ENCODE measurements at places on chromosomes 4 and X.

DNA sequence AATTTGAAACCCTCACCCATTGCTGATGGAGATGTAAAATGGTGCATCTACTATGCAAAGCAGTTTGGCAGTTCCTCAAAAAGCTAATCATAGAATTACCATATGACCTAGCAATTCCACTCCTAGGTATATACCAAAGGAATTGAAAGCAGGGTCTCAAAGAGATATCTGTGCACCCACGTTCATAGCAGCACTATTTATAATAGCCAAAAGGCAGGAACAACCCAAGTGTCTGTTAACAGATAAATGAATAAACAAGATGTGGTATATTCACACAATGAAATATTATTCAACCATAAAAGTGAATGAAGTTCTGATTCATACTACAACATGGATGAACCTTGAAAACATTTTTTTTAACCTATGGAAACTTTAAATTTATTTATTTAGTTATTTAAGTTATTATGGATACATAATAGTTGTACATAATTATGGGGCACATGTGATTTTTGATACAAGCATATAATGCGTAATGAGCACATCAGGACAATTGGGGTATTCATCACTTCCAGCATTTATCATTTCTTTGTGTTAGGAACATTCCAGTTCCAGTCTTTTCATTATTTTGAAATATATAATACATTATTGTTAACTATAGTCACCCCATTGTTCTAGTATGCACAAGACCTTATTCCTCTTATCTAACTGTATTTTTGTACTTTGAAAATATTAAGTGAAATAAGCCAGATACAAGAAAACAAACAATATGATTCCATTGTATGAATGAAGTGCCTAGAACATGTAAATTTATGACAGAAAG, 205.6 kb upstream of the CNKSR2 start:
- DNase-seq = no peak

DNA sequence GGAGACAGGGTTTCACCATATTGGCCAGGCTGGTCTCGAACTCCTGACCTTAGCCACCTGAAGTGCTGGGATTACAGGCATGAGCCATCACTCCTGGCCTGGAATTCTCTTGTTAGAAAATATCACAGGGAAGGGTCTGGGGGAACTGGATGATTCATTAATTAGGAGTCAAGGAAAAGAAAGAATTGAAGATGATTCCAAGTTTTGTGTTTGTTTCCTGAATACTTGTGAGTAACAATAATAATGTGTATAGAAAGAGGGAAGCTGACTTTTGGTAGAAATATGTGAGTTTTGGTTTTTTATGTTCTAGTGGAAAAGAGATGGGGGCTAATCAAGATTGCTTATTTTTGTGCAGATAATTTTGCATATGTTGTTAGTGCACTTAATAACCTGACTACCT, 77.3 kb upstream of the CLNK start:
- no peak for DNase-seq

GRCh38 chrX:85882601-85883000, 164.8 kb downstream of the CHM start:
- peak; percentile 0 for DNase-seq

- DNase-seq = no peak
These were observed 31.8 kb downstream of the WDR1 start for GRCh38 chr4:10084651-10085358.

- DNase-seq = peak; percentile 23
These were observed 97.1 kb downstream of the NFKB1 start for GRCh38 chr4:102598086-102598761.

- no peak for DNase-seq
These were observed 10.1 kb downstream of the FGFRL1 start for GRCh38 chr4:1021386-1022050.

DNA sequence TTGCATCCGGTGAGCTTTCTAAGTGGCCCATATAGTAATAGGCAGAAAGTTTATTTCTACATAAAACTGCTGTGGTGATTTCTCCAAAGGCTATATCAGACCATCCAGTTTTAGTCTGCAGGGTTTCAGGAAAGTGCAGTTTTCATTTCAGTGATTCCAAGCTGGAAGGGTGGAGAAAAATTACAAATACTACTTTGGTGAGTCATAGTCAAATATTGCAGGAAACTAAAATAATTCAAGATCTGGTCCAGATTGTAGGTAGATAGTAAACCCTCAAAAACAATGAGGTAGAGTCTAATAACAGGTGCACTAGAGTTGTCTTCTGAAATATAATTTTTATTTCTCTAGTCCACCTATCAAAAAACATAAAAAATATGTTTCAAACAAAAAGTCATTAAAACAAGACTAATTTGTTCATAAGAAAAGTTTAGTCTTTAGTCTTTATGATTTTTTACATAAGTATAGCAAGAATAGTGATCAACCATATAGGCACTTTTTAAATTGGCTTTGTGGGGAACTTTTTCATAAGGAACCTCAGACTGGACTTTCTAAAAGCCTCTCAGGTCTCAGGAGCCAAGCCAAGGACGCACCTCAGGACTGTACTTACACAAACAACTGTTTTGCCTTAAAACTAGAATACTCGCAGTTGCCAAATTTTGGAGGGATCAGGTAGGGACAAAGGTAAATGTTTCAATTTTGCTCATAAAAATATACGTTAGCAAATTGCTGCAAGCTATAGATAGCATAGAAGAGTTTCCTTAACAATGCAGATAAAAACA, 101.8 kb upstream of the TLR3 start:
- no peak for DNase-seq

DNA sequence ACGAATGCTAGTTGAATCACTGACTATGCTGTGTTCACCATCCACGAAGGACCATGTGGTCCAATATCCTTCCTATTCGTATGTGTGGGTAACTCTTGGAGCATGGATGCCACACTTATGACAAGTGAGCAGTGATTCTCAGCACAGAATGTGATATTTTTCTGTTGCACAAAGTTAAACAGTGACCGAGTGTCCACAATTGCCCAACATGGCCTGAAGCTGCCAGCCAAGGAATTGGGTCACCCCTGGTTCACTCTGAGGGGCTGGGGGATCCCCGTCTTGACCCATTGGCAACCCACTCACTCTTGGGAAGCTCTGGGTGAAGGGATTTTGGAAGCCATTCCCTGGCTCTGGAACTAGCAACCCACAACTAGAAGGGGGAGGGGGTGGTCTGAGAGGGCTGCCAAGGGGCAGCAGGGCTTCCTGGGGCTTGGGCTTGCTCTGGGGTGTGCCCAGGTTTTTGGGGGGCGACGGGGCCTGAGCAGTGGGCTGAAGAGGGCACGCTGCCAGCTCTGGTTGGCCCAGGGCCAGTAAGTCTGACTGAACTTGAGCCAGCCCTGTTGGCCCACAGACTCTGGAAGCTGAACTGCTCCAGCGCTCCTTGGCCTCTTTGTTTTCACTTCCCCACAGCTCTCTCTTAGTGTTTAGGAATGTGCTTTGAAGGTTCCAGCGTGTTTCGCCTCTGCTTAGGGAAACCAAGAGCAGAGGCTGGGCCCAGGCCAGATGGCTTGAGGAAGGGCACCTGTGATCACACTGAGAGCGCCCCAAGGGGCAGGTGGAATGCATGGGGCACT, 43.1 kb upstream of the BCOR start:
- peak; percentile 69 for DNase-seq

DNA sequence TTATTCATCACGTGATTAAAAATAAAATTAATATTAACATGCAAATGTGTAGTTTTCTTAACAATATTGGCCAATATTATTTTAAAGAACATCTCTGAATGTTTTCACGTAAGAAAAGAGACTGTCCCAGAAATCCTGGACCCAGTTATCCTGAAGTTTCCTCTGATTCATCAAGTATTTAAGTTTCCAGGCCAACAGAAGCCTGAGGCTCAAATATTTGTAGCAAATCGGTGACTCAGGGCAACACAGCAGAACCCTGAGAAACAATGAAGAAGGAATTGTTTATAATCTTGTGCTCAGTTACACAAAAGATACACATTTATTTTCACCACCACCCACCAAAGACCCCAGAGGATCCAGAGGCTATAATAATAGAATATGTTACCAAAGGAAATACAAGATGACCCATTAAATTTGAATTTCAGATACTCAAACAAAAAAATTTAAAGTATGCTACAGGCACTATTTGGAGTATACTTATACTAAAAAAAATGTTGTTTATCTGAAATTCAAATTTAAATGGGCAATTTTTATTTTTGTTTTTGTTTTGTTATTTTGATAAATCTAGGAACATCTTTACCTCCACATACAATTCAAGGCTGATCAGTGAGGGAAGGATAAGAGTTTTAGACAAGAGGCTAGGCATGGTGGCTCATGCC, 33.9 kb upstream of the SLC7A11 start:
- peak; percentile 94 for DNase-seq

DNA sequence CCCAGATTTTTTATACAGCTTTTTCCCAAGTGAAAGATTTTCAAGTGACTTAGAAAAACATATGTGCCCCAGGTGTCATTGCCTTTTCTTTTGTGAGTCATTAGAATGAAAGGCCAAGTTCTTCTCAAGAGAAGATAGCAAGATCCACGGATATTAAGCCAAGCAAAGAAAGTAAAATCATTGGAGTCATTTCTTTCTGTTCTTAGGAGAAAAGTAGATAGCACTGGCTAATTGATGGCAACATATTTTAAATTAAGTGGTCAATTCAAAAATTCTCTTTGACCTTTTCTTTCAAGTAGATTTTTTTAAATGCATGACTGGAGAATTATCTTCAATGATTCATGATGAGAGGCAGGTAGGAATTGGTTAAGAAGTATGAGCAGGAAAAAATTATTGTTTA, 94.4 kb downstream of the HHIP start:
- DNase-seq = no peak
